Dorsolateral prefrontal cortex (tissue), 122 donors: ENCODE measurements at places on chromosomes 3 and 15.

- DNase-seq: peak; percentile 73
Observed at GRCh38 chr15:83380682-83381081, 66.5 kb upstream of the SH3GL3 start.

DNA sequence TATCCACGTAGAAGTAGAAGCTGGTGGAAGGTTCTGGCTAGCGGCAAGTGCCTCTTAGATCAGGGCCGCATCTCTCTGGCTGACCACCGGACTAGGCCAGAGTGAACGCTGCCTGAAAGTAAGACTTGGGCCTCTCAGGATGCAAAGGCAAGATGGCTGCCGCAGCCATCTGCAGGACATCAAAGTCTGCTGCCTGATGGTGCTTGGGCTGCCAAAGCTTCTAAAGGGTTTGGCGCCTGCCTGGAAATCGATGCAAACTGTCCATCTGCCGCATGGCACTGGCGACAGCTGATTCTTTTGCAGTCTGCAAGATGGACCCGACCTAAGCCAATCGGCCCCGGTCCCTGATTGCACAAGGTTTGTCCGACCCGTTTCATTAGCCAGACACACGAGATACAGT lies 196.7 kb upstream of the TBC1D5 start:
- no peak for DNase-seq

- no peak for DNase-seq
Observed at GRCh38 chr3:142064454-142064853, 84.9 kb downstream of the TFDP2 start.

- DNase-seq: peak; percentile 39
Observed at GRCh38 chr3:12452361-12453330, 31.6 kb upstream of the TSEN2 start.

- DNase-seq: no peak
Observed at GRCh38 chr3:125025642-125026041, 30.2 kb downstream of the HEG1 start.

- DNase-seq: no peak
Observed at GRCh38 chr3:150868282-150868681, 37.0 kb downstream of the MINDY4B start.

GRCh38 chr15:37199545-37199944 lies 99.2 kb upstream of the MEIS2 start:
- no peak for DNase-seq

GRCh38 chr15:61092361-61093157 lies 136.5 kb downstream of the RORA start:
- DNase-seq: no peak

DNA sequence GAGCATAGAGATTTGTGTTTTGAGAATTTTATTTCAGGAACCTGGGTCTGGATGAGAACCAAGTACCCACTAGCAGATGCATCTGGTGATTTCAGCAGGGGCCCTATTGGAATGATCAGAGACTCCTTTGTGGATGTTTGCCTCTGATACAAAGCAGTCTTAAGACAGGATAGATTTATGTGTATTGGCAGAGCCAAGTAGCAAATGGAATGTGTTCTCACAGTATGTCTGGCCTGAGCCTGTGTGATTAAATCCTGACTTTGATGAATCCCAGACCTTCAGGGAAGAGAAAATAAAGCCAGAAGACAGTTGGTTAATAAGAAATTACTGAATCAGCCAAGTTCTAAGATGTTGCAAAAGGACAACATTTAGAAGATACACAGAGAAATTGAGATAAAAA lies 755.5 kb upstream of the SEMA6D start:
- DNase-seq: no peak

DNA sequence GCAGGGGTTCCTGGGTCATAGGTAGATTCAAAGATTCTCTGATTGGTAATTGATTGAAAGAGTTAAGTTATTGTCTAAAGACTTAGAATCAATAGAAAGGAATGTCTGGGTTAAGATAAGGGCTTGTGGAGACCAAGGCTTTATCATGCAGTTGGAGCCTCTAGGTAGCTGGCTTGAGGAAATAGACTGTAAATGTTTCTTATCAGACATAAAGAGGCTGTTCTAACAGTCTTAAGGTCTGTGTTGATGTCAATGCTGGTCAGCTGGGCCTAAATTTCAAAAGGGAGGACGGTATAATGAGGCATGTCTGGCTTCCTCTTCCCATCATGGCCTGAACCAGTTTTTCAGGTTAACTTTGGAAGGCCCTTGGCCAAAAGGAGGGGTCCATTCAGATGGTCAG lies 48.9 kb downstream of the GASK1A start:
- no peak for DNase-seq

DNA sequence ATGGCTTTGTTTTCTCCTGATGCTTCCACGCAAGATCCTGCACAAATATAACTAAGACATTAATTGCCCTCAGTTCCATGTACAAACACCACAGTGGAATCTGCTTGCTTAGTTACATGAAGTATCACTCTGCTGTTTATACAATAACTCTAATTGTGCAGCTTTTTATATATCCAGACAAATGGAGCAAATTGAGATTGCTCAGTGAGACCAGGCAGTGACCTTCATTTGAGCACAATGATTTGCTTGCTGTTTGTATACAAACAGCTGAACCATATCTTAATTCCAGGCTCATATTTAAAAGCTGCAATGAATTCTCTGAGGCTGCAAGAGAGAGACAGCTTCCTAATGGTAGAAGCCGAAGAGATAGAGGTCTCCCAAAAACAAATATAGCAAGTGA lies 243.7 kb downstream of the CADPS start:
- no peak for DNase-seq
